ENCODE measurements at places on chromosomes 4 and X.

GRCh38 chr4:182147391-182147790, 95.8 kb upstream of the TENM3 start:
- no peak for DNase-seq

DNA sequence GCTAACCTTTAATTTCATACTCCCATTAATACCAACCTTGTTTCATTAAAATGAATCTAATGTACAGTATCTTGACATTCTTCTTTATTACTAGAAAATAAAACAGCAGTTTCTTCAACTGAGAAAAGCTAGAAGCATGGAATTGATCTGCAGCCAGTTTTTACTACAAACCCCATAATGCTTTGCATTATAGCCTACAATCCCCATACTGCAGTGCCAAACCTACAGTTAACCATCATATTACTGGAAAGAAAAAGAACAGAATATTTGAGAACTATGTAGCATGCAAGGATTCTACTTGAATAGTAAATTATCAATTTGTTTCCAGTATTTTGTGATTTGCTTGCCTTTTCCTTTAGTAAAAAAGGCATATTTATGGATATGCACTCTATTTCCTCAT, 3.2 kb upstream of the IL1RAPL1 start:
- no peak for DNase-seq

- DNase-seq, result no peak
These were observed 47.7 kb upstream of the DHX15 start for GRCh38 chr4:24632011-24632410.

DNA sequence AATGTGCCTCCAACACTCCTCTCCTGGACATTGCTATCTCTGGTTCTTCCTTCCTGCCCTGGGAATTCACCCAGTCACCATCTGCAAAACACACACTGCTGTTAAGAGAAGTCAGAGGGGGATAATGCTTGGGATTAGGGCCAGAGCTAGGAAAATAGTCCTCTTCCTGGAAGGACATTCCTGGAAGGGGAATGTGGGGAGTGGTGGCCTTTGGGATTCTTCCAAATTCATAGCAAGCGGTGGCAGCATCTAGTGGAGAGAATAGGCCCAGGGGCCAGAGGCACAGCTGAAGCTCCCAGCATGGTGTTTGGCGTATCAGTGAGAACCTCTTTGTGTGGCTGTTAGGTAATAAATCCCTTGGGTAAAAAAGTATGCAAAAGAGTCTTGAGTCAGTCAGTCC, 34.3 kb downstream of the SHROOM4 start:
- DNase-seq, result no peak

GRCh38 chrX:142742581-142742980, 283.1 kb upstream of the SPANXN4 start:
- DNase-seq, result no peak

GRCh38 chr4:184328022-184328736, 110.5 kb upstream of the ENPP6 start:
- DNase-seq, result no peak

GRCh38 chrX:2231570-2232192, 269.1 kb downstream of the DHRSX start:
- no peak for DNase-seq

DNA sequence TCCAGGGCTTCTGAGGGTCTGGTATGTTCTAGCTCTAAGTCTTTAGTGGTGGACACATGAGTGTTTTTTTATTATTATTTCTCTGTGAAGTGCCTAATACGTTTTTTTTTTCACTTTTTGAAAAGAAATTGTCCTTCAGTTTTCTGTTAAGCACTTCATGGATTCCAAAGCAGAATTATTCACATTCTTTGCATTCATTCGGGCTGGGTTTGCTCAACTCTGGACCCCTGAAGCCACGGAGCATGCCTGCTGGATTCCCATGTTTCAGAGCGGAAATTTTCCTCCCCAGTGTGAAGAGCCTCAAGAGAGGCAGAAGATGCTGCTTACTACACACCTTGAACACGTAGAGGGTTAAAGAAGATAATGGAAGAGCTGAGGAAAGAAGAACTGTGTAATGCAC, 107.5 kb downstream of the EGF start:
- no peak for DNase-seq

- no peak for DNase-seq
These were observed 5.7 kb upstream of the XK start for GRCh38 chrX:37679888-37680287.

DNA sequence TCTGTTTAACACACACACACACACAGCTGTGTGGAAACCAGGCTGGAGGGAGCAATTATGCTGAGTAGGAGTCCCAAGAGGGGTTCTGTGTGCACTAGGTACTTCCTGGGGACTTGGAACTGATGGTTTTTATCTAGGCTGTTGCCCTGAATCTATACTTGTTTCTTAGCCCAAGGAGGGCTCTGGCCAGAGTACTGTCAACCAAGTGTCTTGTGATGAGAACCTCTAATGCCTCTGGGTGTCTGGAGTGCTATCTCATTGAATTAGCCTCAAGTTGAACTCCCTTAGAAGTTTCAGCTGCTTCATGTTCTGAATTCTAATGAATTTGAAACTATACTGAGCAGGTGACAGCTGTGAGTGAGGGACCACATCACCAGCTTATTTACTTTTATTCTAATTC, 16.6 kb downstream of the ARHGAP24 start:
- no peak for DNase-seq

- no peak for DNase-seq
These were observed 7.4 kb downstream of the MMAA start for GRCh38 chr4:145626623-145626982.

- DNase-seq, result peak; percentile 68
These were observed 280.3 kb downstream of the ARAP2 start for GRCh38 chr4:35963974-35964515.

GRCh38 chrX:38999967-39000745, 198.9 kb downstream of the MID1IP1 start:
- no peak for DNase-seq

GRCh38 chrX:154737136-154737535, 13.7 kb downstream of the GAB3 start:
- no peak for DNase-seq

DNA sequence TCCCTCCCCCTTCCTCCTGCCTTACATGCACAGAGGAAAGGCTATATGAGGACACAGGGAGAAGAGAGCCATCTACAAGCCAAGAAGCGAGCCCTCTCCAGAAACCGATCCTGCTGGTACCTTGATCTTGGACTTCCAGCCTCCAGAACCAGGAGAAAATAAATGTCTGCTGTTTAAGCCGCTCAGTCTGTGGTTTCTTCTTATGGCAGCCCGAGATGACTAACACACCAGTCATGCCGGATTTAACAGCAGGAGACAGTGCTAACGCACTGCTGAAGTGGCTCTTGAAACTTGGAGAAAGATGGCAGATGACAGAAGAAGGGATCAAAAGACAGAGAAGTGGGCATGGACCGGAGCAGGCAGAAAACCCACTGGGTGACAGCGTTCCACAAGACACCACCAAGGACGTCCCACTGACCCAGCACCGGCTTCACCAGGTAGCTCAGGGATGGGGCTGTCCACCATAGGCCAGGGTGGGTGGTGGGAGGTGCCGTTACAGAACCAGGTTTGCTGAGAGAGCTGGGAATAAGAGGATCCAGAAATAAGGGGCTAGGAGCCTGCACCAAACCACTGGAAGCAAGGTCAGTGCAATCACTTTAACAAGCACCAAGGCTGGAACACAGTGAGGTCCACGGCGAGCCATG, 6.2 kb upstream of the MAN2B2 start:
- DNase-seq, result no peak

- no peak for DNase-seq
These were observed 28.5 kb downstream of the TRIM61 start for GRCh38 chr4:164948975-164949374.

DNA sequence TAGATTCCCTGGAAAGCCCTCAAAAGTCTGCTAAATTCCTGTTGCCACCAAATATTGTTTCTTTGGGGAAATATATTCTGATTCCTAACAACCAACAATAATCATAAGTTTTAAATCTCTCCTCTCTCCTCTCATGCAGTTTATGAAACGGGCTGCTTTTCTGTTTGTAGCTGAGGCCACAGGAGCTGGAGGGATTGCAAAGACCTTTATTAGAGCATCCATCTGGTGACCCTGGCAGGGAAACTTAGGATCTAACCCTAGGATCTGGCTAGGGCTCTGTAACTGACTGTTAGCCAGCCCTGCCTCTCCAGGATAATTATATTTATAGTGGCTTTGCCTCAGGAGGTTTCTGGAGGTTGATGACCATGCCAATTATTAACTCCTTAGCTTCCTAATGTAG, 56.9 kb downstream of the SMAD1 start:
- DNase-seq, result no peak

GRCh38 chr4:28117084-28117682, 1256.5 kb downstream of the STIM2 start:
- DNase-seq, result no peak

DNA sequence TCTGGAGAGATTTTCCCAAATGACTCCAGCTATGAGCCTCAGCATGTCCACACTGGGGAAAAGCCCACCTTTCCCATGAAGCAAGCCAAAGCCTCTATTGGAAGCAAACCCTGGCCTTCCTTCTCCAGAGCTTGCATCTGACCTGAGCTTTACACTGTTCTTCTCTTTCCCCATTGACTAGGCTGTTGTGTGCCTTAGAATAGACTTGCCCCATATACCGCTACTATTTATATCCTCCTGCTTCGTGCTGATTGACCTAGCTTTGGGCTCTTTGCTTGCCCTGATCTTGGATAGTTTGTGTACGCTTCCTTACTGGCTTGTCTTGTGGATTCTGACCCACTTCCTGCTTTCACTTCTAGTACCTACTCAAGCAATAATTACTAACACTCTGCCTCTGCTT, 30.9 kb downstream of the FAM9B start:
- no peak for DNase-seq

DNA sequence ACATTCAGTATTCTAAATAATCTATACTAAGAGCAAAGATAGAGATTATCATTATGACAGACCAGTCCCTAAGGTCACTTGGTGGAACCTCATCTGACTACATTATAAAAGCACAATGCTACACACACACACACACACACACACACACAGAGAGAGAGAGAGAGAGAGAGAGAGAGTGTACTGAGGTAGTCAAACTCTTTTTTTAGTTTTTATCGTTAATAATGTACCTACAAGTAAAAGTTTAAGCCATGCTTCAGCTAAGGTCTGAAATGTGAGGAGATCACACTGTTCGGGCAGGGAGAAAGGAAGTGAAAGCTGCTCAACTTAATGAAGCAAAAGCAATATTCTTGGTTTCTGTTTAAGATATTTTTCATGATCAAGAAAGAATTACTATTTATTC, 75.8 kb upstream of the CCDC160 start:
- no peak for DNase-seq

DNA sequence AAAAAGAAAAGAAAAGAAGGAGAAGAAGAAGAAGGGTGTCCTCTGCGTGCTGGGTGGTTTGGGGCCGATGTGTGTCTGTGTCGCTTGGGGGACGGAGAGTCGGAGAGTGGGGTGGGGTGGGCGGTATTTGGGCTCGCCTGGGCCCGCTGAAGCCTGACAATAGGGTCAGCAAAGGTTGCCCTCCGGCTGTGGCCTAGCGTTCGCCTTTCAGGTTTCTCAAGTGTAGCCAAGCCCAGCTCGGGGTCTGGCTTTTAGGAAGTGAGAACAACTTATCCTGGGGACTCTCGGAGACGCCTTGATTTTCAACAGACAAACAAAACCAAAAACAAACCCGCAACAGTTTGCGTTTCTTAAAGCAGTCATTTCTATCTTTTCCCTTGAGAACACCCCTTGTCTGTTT, 4.1 kb upstream of the SOX3 start:
- no peak for DNase-seq

DNA sequence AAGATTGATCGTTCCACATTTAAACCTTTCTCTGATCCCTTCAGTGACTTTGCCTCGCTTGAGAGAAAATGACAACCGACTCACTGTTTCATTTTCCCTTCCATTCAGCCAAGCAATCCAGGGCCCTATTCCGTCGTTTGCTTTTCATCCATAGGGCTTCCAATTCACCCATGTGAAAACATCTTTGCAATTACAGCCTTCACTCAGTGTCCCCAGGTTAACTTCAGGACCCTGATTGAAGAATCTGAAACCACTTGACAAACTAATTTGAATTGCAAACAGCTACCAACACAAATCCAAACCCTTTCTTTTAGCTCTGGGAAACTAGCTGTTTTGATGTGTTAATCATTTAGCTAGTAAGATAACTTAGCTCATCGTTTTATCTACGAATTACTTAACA, 120.2 kb upstream of the FAM9C start:
- DNase-seq, result no peak

GRCh38 chr4:81541161-81541945, 69.6 kb upstream of the RASGEF1B start:
- DNase-seq, result no peak

DNA sequence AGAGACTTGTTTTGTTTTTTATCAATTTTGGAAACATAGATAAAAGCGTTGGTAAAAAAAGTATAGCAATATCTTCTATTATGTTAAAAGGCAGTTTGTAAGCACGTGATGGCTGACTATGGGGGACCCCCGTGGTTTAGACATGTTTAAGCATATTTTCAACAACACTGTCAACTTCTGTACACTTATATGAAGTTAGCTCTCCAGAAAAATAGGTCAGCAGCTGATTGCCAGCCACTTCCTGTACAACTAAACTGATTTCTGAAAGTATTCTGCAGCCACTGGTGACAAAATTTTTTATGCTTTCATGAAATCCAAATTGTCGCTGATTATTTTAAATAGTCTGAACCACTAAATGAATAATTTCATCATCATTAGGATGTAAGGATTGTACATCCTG, 45.2 kb downstream of the RBMX2 start:
- DNase-seq, result no peak

- DNase-seq, result no peak
These were observed 154.2 kb upstream of the FRG1 start for GRCh38 chr4:189786447-189786846.

GRCh38 chr4:107392951-107393350, 327.1 kb downstream of the PAPSS1 start:
- no peak for DNase-seq

GRCh38 chrX:120036704-120037103, 40.8 kb downstream of the RHOXF2B start:
- no peak for DNase-seq

DNA sequence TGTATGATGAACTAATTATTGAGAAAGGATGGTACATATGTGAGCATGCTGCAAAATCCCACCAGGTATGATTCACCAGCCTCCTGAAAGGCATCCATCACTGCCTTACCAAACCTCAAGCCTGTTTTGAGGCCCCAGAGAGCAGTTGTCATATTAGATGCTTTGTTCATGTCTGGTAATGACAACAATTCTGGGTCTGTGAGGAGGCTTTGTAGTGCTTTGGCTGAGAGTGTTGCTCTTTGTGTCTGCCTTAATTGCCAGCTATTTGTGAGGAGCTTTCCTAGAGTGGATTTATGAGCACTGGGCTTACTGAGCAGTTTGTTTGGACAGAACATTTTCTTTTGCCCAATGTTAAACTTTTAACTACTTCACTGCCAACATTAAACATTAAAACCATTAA, 69.2 kb downstream of the HEPH start:
- DNase-seq, result peak; percentile 12

- DNase-seq, result peak; percentile 39
These were observed 868 bp downstream of the PLS3 start for GRCh38 chrX:115561605-115562479.

GRCh38 chr4:101205916-101206315, 141.4 kb downstream of the PPP3CA start:
- DNase-seq, result no peak
